ENCODE measurements at places on chromosomes 13 and 19.
A peak's percentile ranks its signal among the peaks of the same experiment; 100 is the strongest.

DNA sequence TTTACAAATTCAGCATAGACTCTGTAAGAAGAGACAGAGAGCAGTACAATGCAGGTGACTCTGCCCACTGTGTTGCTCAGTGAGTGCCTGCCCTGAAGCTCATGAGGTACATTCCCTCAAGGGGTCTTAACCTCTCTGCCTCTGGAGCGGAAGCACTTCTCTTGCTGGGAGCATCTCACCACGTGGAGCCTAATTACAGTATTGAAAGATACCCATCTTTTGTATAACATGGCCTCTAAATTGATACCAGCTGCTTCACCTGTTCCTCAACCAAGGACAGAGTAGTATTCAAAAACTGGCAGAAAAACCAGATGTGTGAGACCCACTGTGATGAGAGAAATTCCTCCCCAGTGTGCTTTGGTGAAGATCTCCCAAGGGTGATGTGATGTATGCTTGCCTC, 77.1 kb downstream of the SACS start:
- DNase-seq, result no peak

- no peak for DNase-seq
Measured at GRCh38 chr13:35472323-35472881, 4.1 kb downstream of the MAB21L1 start.

DNA sequence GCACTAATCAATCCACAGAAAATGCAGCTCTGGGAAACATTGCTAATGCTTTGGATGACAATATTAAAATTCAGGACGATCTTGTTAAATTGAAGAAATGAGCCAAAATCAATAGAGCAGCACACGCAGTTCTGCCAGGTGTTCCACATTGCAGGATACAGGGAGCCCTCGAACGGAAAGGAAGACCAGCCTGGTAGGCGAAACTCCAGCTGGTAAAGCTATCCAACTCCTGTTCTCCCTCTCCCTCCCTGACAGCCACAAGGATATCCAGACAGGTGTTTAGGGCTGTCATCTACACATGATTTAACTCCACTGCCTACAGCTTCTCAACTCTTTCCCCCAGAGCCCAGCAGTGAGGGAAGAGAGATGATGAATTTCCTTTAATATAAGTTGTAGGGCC, 67.7 kb downstream of the EPSTI1 start:
- DNase-seq, result no peak

DNA sequence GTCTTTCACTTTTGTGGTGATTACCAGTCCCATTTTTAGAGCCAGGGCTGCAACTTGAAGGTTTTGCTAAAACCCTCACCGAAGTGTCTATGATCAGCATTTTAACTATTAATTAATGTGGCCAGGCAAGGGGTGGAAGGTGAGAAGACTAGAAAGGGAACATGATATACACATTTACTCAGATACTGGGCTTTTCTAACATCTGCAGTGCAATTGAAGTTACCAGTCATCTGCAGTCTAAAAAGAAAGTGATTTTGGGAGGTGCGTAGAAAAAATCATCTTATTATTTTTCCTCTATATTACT, 481 bp downstream of the ALOX5AP start:
- no peak for DNase-seq

DNA sequence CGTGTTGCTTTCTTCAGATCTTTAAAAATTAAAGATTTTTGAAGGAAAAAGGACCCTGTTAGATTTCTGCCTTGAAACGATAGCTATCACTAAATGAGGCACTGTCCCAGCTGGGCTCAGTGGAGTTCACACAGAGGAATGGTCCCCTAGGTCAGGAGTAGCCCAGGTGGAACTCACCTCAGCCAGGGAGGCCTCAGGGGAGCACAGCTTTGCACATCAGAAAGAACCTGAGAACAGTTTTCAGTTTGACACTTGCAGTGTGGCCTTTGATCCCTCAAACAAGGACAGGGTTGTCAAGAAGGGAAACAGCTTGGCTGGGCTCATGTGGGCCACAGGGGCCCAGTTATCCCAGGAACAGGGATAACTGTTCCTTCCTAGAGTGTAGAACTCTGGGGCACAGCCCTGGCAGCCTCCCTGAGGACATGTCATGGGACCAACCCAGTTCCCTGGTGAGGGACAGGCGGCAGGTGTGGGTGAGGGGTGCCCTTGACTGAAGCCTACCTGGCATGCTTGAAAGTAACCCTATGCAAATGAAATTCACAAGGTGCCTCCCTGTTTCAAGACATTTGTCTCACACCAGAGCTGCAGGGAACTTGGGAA, 59.4 kb downstream of the CHST8 start:
- no peak for DNase-seq

GRCh38 chr19:50230379-50231351, 27.2 kb downstream of the MYH14 start:
- DNase-seq, result no peak

DNA sequence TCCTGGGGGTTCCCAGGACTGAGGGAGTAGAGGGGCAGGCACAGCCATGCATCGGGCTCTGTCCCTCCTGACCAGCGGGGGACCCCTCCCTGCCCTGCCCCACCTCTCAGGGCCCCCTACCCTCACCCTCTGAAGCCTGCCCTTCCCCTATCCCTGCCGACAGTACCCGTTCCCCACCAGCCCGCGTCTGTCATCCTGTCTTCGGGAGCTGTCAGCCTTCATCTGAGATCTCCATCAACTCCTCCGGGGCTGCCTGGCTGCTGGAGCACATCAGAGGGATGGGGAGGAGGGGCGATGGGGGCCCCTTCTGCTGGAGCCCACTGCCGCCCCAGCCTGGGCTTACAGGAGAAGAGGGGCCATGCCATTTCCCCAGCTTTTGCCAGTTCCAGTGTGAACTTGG, 6.2 kb upstream of the SHD start:
- no peak for DNase-seq

GRCh38 chr13:72782717-72783116, 784 bp downstream of the PIBF1 start:
- no peak for DNase-seq

- DNase-seq, result no peak
Measured at GRCh38 chr19:35843676-35844481, 8.4 kb downstream of the NPHS1 start.

DNA sequence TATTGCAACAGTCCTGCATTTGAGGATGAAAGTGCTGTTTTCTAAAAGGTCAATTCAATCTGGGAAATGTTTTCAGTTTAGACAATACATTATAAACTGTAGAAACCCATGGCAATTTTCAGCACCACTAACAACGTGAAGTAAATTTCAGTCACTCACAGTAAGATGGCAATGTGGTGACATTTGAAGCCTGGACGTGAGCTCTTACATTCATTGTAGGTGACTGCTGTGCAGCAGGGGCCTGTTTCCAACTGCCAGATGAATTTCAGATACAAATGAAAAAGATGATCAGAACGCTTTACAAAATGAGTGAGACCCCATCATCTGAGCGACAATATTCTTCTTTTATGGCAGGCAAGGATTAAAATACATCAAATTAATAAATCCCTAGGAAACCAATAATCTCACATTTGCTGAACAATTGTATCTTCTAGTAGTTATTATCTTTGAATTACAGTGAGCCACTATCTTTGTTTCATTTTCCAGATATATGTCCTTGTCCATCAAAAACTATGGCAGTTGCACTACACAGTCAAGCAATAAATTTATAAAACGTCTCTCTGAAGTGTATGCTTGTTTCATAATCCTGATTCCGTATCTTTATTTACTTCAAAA, 1816.8 kb downstream of the OLFM4 start:
- no peak for DNase-seq

- no peak for DNase-seq
Measured at GRCh38 chr13:29816715-29817114, 33.7 kb downstream of the UBL3 start.

DNA sequence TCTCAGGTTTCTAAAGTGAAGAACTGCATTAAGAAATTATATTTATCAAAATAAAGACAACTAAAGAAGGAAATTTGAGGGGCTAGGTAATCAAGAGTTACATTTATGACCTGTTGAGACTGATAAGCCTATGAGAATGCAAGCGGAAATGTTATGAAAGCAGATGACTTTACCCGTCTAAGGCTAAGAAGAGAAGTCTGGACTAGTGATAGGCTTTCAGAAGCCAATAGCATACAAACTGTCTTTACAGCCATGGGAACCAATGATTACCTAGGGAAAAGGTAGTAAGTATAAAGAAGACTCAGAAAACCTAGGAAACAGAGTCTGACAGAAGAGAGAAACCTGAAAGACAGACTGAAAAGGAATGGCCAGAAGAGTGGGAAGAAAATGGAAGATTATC, 11.2 kb downstream of the TSC22D1 start:
- no peak for DNase-seq

DNA sequence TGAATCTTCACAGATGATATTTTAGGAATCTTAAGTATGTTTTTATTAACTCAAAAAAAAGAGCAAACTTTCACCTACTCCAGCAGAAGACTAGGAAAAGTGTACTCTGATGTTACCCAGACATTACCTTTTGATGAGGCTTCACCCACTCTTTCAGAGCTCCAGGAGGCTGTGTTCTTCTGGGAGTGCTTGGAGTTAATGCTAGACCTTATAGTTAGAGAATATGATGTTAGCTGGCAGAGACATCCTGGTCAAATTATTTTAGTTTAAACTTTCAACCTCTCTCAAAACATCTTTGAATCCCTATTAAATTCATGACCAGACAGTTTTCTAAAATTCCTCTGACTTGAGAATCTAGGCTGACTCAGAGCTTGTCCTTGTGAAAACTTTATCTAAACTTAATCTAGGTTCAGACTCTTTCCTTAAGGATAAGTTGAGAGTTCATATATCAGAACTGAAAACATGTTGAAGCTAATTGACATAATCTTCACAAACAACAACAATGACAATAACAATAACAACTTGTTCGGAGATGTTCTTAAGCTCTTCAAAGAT, 82.8 kb downstream of the ITGBL1 start:
- no peak for DNase-seq

GRCh38 chr19:51066393-51067186, 1.7 kb upstream of the KLK13 start:
- no peak for DNase-seq

- no peak for DNase-seq
Measured at GRCh38 chr13:87889254-87889653, 218.1 kb downstream of the SLITRK5 start.

- DNase-seq, result no peak
Measured at GRCh38 chr13:108929532-108930206, 300.3 kb downstream of the MYO16 start.

DNA sequence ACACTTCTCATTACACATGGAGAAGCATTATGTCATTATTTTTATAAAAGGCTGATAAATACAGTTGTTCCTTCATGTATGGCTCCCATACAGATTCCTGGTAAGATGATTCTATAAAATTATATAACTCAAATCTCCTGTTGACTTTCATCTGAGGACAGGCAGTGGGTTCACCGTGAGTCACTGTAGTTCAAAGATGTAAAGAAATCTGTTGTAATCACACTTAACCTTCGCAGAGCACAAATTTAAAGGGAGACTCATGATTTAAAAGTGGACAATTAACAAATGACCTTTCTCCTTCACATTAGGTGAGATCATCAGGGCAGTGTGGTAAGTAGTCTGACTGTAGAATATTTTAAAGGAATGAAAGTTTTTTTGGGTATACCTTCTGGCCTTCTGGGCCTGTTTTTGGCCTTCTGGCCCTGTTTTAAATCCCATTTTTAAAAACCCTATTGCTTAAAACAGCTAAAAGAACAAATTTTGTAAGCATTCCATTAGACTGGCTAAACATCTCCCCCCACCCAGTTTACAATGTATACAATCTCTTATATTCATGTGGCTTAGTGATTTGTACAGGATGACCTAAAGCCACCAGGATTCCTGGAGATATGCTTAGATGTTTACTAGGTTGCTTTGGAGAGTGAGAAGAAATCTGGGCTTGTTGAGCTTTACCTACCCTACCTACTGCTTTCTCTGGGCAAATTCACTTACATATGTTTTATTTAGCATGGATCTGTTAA, 171.2 kb downstream of the ITGBL1 start:
- DNase-seq, result no peak

GRCh38 chr19:1164684-1165531, 9.2 kb downstream of the SBNO2 start:
- DNase-seq, result no peak

GRCh38 chr13:100306030-100306429, 217.1 kb downstream of the PCCA start:
- DNase-seq, result no peak

- DNase-seq, result no peak
Measured at GRCh38 chr13:44058624-44059215, 179.0 kb downstream of the LACC1 start.

DNA sequence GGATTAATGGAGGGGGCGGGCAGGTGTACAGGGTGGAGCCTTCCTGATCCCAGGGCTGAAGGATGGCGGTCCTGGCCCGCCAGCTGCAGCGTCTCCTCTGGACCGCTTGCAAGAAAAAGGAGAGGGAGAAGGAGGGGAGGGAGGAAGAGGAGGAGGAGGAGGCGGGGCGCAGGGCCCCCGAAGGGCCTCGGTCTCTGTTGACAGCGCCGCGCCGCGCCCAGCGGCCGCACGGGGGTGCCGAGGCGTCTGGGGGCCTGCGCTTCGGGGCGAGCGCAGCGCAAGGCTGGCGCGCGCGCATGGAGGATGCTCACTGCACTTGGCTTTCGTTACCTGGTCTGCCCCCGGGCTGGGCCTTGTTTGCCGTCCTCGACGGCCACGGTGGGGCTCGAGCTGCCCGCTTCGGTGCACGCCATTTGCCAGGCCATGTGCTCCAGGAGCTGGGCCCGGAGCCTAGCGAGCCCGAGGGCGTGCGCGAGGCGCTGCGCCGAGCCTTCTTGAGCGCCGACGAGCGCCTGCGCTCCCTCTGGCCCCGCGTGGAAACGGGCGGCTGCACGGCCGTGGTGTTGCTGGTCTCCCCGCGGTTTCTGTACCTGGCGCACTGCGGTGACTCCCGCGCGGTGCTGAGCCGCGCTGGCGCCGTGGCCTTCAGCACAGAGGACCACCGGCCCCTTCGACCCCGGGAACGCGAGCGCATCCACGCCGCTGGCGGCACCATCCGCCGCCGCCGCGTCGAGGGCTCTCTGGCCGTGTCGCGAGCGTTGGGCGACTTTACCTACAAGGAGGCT, at the start of gene PPM1N:
PPM1N (plus strand) TSS at position 33 of the 785 bp plus-strand sequence; CDS start at position 63, 30 bp downstream.
- DNase-seq, result peak; percentile 70

DNA sequence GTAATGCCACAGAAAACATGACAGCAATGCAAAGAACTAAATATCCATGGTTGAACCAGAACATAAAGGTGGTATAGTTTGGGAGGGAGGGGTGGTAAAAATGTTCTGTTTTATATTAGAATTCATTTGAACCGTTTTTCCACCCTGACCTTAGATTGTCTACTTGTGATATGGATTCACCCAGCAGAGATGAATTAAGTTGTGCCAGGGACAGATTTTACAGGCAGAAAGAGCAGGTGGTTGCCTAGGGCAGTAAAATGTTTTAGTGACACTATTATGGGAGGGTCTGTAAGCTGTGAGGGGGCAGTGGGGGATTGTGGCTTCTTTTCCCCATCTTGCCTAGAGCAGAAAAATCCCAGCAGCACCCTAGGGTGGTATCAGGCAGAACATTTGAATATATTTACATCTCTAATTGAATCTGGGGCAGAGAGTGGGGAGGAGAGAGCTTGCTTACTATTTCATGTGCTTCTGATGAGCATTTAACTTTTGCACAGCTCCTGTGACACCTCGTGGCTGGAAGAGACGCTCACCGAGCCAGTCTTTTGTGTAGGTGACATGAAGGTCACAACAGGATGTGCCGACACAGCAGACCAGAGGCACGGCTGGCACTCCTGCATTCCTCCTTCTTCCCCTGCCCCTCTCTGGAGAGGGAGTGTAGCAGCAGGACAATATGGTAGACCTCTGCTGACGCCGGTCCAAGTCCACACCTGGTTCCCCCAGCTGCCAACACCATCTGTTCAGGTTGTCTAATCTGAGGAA, 452.3 kb downstream of the IRS2 start:
- no peak for DNase-seq

Data from CD4-positive, alpha-beta T cell (primary cell).